ENCODE measurements at places on chromosomes 16 and 17.

DNA sequence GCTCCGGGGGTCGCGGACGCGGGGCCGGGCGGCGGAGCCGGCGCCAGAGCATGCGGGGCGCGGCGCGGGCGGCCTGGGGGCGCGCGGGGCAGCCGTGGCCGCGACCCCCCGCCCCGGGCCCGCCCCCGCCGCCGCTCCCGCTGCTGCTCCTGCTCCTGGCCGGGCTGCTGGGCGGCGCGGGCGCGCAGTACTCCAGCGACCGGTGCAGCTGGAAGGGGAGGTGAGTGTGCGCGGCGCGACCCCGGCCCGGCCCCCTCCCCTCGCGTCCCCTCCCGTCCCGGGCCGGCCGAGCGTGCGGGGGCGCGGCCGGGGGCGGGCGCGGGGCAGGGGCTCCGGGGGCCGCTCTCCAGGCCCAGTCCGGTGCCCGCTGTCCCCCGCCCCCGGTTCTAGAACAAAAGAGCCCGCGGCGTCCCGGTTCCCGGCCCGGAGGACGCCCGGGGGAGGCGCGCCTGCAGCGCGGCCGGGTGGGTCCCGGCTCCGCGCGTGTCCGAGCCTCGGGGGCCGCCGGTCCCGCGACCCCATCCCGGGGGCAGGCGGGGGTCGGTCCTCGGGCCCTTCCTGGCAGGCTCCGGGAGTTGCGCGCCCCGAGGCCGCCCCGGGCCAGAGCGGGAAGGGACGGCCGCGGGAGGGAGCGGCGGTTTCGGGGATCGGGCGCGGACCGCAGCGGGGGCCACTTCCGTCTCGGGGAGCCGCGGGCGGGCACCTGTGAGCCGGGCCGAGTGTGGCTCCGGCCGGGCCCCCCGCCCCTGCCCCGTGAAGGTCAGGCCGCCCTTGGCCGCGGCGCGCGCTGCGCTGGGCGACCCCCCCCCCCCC lies 563 bp downstream of the METRNL start:
- no peak for DNase-seq

- DNase-seq: no peak
Observed at GRCh38 chr16:9660898-9661297, 521.3 kb downstream of the GRIN2A start.

- no peak for DNase-seq
Observed at GRCh38 chr16:78745108-78746019, 645.9 kb downstream of the WWOX start.

DNA sequence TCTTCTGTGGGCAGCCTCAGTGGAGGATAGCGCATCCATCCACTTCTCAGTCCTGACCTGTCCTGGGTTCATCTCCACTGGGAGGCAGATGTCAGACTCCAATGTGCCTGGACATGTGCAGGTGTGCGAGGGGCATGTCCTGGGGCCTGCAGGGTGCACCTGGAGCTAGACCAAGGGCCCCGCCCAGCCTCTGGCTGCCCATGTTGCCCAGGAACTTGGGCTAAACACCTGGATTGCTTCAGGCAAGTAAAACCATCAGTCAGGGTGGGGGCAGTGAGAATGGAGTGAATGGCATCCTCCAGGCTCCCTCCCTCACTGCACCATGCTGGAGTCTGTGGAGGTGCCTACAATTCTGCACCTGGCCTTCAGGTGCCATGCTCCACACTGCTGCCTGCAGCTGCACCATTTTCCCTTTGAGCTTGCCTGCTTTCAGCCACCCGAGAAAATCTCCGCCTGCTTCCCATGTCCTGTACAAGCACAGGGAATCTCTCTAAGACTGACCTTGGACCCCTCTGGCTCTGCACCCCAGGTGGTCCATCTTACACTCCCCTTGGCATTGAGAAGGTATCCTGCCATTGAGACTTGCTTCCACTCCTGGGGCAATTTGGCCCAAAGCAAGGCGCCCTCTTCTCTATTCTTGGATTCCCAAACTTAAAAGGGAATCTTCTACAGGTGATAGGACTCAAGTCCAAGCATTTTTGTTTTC lies 2.1 kb upstream of the MFSD6L start:
- no peak for DNase-seq

GRCh38 chr16:55835581-55835980 lies 2.7 kb upstream of the CES1 start:
- DNase-seq: no peak

DNA sequence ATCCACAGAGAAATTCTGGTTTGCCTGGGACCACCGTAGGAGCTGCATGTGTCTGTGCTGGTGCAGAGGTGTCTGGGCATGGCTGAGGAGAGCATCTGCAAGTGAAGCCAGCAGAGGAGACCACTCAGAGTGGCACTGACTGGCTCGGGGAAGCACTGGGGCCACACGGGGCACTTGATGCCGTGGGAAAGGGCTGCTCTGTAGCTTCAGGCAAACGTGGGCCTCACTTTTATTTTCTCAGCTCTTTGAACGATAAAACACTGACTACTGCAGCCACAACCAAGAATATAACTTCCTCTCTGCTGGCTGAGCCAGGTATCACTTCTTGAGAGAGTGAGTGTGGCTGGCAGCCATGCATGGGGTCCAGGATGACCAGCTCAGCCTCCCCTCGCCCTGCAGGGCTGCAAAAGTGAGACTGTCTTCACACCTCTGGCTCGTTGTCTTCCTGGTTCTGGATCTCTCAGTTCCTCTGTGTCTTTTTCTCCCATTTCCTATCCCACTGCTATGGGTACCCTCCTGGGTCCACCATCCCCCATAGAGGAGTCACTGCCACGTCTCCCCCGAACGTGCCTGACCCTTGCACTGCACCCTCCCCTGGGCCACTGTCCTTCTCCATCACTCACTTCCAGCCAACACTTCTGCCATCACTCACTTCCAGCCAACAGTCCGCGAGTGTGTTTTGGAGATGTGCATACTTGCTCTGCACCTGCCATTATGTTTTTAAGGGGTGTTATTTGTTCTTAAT lies 201.4 kb upstream of the CHMP6 start:
- DNase-seq: no peak

- DNase-seq: no peak
Observed at GRCh38 chr16:58709333-58709732, 24.8 kb upstream of the SLC38A7 start.

DNA sequence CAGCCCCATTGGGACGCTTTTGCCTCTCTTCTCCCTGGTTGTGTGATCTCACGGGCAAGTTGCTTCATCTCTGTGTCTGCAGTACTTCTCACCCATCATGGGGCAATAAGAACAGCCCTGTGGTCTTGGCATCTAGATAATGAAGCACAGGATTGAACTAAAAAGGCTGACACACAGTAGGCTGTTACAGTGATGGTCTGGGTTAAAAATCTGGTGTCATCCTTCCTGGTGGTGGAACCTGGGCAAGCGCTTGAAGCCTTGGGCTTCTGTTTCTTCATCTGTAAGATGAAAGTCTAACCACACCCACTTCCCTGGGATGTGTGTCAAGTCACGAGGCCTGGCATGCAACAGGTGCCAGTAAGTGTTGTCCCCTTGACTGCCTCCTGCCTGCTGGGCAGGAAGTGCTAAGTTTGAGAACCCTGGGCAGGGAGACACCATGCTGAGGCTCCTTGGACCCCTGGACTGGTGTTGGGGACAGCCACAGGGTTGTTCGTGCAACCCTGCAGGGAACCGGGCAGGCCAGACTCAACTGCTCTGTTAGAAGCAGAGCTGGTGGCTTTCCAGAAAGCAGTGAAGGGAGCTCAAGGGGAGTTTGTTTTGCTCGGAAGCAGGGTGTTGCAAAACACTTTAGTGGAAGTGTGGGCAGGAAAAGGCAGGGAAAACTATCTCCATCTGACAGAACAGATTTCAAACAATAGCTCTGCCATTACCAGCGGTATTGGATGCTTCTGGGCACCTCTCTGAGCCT lies 5.9 kb upstream of the MAP2K3 start:
- DNase-seq: no peak

GRCh38 chr17:78359321-78359996 lies 418 bp downstream of the SOCS3 start:
- no peak for DNase-seq

- no peak for DNase-seq
Observed at GRCh38 chr17:37752482-37752881, 7.6 kb upstream of the HNF1B start.

DNA sequence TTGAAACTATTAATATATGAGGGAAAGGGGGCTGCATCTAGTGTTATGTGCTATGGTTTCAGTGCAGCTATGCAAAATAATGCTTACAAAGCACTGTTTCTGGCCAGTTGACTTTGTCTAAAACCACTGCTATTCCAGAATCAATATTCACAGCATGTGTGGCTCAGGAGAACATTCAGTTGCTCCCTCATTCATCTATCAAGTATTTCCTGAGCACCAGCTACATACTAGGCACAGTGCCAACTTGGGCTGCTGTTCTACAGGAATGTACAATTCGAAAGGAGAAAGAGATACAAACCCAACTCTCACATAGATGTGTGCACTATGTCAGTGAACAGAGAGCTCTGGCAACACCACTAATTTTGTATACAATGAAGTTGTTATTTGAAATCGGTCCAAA lies 183.0 kb downstream of the PHKB start:
- no peak for DNase-seq

DNA sequence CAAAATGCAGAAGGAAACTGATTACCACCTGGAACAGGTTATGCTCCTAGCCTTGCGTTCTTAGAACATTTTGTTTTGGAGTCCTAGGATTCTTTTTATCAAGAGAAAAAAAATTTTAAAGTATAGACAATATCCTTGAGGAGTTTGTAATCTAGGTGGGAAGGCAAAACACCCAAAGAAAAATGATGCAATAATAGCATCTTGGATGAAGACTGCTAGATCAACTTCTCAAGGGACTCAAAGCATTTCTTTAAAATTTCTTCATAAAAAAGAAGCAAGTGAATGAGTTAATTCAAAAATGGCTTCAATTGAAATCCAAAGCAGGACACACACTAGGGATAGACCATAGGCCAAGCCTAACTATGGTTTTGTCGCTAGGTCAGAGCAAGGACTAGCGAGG lies 515.8 kb upstream of the ZFHX3 start:
- DNase-seq: no peak

DNA sequence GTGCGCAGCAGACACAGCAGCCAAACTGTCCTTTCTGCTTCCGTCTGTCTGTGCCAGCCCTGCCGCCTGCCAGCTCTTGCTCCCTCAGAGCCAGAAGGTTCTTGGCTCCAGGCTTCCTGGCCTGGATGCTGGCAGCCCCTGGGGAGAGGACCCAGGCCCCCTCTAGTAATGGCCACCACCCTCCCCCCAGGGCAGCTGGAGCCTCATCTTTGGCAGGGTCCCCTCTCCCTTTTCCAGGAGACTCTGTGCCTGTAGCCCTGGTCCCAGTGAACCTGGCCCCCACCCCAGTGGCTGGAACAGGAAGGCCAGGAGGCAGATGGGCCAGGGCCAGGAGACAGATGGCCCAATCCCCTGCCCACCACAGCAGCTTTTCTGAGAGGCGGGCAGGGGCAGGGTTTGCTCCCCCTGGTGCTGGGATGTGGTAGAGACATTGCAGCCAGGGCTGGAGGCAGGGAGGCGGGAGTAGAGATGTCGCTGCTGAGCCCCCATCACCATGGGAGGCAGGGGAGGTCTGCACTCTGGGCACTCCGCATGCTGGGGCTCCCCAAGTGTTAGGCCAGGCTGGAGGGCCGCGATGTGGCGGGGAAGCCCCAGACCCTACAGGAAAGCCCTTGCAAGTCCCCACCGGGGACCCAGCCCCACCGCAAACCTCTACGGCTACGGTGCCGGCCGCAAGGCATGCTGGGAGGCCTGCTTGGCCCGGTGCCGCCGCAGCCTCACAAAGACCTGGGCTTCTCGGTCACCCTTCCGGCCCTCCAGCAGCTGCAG lies 16.7 kb downstream of the UNC13D start:
- DNase-seq: peak; percentile 73

DNA sequence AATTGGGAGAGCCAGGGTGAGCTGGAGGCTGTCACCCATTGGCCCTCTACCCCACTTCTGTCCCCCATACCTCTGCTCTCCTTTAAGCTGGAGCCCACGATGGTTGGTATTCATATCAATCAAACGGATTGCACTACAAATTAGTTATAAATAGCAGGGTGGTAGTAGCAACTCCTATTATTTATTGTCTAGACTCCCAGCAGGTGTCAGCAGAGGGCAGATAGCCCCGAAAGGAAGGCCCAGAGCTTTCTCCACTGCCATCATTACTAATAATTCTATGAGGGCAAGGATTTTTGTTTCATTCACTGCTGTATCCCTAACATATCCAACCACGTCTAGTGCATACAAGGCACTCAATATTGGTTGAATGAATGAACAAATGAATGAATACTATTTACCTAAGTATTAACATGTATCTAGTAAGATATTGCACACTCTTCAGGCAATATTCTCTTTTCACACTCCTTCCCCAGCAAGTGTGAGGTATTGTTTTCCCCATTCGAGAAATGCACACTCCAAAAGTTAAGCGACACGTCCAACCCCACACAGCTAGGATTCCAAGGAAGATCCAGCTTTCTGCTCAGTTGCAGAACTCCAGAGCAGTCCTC lies 6.3 kb downstream of the C17orf50 start:
- DNase-seq: peak; percentile 10

GRCh38 chr17:47975189-47975822 lies 4.4 kb downstream of the CDK5RAP3 start:
- DNase-seq: no peak

DNA sequence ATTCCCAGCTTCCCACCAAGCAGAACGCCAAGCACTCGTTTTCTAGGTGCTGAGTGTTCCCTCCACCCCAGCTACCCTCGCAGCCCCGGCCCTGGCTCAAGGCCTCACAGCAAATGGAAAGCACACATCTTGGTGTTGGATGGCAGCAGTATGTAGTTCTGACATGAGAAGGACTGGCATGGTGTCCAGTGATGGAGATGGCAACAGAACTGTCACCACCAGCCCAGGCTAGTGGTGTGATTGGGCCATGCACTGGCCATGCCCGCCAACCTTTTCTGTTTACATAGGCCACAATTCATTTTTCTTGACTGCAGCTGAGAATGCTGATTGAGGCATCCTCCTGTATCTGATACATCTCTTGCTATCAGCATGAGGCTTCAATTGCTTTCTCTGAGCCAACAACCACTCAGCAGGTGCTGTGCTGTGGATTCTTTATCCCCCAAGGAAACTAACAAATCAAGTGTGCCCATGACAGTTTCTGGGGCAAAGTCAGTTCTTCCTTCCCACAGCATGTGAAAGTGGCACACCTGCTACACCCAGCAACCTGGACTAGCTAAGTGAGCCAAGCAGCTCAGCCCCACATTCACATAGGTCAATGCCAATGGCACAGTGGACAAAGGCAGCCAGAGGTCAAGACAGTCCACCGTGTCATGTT lies 3.8 kb downstream of the SLC12A4 start:
- DNase-seq: no peak

DNA sequence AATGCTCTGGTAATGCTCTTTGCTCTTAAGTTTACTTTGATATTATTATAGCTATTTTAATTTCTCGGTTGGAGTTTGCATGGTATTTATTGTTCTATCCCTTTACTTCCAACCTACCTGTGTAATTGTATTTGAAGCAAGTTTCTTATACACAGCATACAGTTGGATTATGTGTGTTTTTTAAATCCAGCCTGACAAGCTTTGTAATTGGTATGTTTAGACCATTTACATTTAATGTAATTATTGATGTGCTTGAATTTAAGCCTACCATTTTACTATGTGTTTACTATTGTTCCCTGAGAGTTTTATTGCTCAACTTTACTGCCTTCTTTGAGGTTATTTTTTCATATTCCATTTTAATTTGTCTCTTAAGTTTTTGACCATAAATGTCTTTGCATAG lies 35.7 kb downstream of the ACSF3 start:
- DNase-seq: no peak

Measured in NCI-H2171 (cell line).